ENCODE measurements at places on chromosomes 3 and 15.

GRCh38 chr3:3848923-3849275 lies 49.7 kb downstream of the LRRN1 start:
- DNase-seq = no peak

GRCh38 chr3:182183716-182184430 lies 472.1 kb downstream of the SOX2 start:
- no peak for DNase-seq

DNA sequence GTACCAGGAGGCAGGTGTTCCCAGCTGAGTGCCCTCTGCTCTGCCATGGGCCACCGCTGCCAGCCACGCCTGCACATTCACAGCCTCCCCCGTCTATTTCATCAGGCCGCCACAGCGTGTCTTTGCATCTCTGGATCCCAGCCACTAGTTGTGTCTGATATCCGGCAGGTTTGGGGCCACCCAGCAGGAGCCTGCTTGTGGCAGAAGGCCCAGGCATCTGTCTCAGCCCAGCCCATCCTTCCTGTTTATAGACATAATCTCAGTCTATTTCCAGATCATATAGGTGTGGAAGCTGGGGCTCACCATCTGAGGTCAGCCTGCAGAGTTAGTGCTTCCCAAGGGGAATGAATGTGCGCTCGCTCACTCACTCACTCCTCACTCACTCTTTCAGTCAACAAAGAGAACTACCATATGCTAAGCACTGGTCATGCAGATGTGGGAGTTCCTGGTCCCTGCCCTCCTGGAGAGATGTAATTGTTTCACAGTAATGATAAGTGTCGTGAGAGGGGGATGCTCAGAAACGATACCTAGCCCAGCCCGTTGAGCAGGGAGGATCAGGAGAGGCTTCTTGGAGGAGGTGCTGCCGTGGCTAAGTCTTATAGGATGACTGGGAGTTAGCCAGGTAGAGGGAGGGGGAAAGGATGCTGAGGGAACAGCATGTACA lies 60.6 kb downstream of the FGD5 start:
- DNase-seq = no peak

DNA sequence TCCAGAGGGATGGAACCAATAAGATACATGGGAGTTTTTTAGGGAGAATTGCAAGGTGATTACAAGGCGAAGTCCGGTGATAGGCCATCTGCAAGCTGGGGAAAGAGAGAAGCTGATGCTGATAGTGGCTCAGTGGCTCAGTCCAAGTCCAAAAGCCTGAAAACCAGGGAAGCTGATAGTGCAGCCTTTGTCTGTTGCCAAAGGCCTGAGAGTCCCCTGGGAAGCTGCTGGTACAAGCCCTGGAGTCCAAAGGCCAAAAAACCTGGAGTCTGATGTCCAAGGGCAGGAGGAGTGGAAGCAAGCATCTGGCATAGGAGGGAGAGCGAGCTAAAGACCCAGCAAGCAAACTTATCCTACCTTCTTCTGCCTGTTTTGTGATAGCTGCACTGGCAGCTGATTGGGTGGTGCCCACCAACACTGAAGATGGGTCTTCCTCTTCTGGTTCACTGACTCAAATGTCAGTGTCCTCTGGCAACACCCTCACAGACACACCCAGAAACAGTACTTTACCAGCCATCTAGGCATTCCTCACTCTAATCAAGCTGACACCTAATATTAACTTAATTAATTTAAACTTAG lies 16.7 kb downstream of the TFG start:
- no peak for DNase-seq

DNA sequence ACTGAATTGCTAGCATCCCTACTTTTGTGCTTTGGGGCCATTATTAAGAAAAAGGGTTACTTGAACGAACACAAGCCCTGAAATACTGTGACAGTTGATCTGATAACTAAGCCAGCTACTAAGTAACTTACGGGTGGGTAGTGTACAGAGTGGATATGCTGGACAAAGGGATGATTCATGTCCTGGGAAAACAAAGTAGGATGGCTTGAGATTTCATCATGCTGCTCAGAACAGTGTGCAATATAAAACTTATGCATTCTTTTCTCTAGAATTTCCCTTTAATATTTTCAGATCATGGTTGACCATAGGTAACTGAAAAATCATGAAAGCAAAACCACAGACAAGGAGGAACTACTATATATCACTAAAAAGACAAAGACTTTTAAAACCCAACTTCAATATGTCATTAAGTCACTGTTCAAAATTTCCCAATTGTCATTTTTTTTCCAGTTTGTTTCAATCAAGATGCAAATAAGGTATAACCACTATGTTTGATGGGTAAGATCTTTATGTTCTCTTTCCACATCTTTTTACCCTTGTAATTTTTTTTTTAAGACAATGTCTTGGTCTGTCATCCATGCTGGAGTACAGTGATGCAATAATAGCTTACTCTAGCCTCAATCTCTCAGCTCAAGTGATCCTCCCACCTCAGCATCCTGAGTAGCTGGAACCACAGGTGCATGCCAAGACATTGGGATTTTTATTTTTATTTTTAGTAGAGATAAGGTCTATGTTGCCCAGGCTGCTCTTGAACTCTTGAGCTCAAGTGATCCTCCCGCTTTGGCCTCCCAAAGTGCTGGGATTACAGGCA lies 67.7 kb downstream of the IFT80 start:
- no peak for DNase-seq

- DNase-seq = no peak
Measured at GRCh38 chr3:32412887-32413286, 21.2 kb downstream of the CMTM7 start.

DNA sequence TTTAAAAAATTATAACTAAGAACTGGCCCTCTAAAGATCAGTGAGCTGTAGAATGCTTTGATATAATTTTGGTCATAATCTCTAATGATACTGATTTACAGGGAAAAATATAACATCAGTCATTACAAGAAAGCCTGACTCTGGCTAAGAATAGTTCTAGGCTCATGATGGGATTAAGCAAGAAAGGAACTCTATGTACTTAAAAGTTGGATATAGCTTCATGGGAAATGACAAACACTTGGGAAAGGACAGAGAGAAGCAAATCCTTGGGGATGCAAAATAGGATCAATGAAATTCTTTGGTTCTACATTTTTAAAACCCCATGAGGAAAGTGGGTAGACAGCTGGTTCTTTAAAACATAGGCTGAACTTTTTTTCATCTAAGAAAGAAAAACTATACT lies 472.7 kb upstream of the NR2F2 start:
- DNase-seq = no peak

GRCh38 chr15:52682781-52683180 lies 3.6 kb upstream of the ATOSA start:
- no peak for DNase-seq

DNA sequence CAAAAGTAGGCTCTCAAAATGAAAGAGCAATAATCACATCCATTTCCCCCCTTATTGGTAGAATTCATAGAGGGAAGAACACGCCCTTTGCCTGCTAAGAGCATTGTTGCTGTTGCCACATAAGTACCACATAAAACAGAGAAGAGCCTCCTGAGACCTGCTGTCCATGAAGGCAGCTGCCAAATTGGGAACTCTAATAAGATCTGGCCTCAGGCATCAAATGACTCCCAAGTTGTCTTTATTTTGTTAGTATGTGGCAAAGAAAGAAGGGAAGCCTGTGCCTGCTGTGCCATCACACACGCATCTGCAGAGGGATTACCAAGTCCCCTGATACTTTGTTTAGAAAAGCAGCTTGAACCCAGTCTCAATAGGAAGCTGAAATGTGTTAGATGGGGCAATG lies 23.9 kb downstream of the VGLL3 start:
- DNase-seq = peak; percentile 9

DNA sequence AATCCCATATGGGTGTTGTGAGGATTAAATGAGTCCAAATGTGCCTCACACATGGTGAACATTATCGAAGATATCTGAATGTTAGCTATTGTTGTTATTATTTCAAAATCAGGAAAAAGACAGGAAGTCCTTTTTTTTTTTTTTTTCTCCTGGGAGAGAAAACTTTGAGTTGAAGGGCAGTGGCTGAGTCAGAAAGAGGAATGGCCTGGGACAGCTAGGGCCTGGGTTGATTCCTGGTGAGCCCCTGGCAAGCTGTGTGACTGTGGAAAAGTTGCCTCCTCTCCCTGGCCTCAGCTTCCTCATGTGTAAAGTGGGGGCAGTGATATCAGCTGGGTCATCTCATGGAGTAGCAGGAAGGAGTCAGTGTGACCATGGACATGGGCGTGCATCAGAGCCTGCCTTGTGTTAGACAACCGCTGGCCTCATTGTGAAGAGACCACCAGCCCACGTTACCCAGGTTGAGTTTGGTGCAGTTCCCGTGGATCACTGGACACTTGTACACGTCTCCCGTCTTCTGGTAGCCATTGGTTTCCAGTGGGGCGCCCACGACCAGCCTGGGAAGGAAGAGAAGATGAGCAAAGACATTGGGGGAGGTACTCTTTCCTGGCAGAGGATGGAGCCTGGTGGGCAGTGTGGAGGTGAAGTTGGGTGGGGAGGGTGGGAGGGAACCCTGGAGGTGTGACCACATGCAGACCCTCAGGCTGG lies 63.1 kb downstream of the ITGA11 start:
- no peak for DNase-seq
